ENCODE measurements at places on chromosomes 12 and 14.

GRCh38 chr12:22545255-22545654 lies 913 bp upstream of the C2CD5 start:
- no peak for DNase-seq

GRCh38 chr12:116161588-116161987 lies 115.9 kb downstream of the MED13L start:
- DNase-seq, result no peak

DNA sequence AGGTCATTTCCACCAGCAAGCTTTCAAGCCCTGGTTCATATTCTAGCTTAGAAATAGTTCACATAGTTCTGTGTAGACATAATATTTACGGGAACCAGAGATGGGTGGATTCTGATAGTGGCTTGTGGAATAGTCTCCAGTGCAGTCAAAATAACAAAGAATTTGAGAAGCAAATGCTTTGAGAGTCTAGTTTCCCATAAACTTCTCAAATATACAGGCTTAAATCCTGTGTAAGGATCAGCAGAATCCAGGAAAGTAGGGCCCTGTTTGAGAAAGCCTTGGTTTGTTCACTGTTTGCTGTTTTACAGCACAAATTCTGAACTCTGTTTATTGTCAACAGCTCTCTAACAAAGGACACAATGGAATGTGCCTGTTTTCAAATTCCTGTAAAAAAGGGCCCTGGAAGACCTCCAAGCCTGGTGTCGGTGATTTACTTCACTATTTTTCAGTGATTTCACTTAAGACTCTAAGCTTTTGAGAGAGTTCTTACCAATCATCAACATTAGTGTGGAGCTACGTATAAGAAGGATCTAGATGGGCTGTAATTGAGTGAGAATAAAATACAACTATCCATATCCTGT lies 11.4 kb upstream of the FOS start:
- DNase-seq, result no peak

DNA sequence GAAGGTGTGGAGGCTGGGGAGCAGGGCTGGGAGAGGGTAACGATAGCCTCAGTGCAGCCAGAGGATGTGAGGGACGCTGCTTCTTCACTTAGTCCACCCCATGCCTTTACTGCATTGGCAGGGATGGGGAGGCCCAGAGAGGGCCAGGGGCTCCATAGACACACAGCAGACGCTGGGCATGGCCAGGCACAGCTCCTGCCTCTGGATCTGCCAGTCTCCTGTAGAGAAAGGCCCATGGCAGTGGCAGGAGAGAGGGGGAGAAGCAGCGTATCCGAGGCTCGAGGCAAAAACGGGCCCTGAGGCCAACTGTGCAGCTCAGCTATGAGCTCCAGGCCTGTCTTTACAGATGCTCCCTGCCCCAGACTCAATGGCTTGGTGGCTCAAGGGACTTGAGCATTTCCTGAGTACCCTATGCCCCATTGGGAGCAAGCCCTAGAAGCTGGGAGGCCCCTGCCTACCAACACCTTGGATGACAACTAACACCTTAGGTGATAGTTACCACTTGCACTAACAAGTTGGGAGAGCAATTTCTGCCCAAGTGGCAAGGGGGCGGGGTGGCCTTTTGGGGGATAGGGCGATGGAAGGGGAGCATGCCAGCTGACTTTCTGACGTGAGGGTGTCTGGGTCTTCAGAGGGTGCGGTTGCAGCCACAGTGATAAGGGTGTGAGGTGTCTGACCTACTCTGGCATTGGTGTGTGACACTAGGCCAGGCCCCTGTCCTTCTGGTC lies 5.0 kb upstream of the LBHD2 start:
- no peak for DNase-seq

- peak; percentile 98 for DNase-seq
Measured at GRCh38 chr12:56634837-56635791, 5.0 kb upstream of the BAZ2A start.

GRCh38 chr12:112164011-112164660 lies 38.8 kb downstream of the TRAFD1 start:
- DNase-seq, result no peak

DNA sequence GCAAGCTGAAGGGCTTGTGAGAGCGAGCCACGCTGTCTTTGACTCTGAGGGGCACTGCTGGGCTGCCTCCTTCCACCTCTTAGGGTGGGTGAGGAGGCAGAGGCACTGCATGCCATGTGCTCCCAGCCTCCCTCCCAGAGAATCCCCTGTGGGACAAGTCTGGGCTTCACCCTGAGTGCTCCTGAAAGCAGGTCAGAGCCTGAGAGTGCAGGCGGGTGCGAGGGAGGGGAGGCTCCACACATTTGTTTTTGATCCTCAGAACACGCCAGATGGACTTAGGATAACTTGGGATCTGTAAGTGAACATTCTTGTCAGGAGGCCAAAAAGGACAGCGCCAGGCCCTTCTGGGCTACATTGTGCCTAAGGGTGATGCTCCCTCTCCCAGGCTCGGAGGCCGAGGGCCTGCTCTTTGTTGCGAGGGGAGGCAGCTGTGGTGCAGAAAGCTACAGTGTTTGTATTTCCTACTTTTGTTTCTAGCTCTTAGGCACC lies 155.4 kb downstream of the TMX1 start:
- DNase-seq, result peak; percentile 53

GRCh38 chr12:93061473-93062419 lies 132.7 kb upstream of the EEA1 start:
- no peak for DNase-seq

GRCh38 chr12:12266389-12266872 lies 413 bp downstream of the LRP6 start:
- DNase-seq, result no peak

DNA sequence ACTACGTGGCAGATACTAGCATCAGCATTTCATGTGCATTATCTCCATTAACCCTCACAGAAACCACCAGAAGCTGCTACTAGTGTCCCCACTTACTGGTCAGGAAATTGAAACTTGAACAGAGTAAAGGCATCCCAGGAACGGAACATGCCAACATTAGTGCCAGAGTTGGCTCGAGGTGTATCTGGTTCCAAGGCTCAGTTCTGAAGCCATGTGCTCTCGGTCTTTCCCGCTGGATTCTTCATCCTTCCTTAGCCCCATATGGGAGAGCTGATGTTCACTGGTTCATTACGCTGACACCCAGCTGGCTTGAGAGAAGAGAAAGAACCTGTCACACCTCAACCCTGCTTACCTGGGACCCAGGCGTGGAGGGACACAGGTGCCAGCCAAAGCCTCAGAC lies 91.5 kb downstream of the TBX5 start:
- DNase-seq, result no peak

All from ACHN (cell line).